ENCODE measurements at places on chromosomes 6 and 20.
A peak's percentile ranks its signal among the peaks of the same experiment; 100 is the strongest.

GRCh38 chr20:59813126-59813947, 120.1 kb downstream of the SYCP2 start:
- no peaks in the 10 kb centered on the region for H3K27me3 ChIP-seq
- DNase-seq: no peak
- H3K36me3 ChIP-seq: no peaks in the 10 kb centered on the region
- no peaks in the 10 kb centered on the region for H3K4me1 ChIP-seq
- no peak overlapping the region for H3K27ac ChIP-seq

DNA sequence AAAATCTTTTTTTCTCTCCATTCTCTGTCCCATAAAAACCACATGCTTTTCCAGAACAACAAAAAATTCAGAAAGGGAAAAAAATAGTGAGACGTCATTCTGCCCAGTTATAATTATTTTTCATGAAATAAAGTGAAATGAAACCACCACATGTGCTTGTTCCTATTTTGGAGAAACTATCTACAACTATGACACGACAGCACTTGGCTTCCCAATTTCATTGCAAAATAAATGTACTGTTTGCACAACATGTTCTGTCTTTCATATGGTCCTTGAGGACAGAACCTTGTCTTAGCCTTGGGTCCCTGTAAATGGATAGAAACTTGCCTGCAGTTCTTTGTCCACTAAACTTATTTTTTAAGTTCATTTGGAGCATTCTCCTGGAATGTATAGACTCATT, 5.6 kb upstream of the MAN1A1 start:
- no peak for DNase-seq
- no peaks in the 10 kb centered on the region for H3K4me1 ChIP-seq
- H3K27me3 ChIP-seq: no peaks in the 10 kb centered on the region
- no peak overlapping the region for H3K27ac ChIP-seq
- no peak overlapping the region for H3K4me3 ChIP-seq

DNA sequence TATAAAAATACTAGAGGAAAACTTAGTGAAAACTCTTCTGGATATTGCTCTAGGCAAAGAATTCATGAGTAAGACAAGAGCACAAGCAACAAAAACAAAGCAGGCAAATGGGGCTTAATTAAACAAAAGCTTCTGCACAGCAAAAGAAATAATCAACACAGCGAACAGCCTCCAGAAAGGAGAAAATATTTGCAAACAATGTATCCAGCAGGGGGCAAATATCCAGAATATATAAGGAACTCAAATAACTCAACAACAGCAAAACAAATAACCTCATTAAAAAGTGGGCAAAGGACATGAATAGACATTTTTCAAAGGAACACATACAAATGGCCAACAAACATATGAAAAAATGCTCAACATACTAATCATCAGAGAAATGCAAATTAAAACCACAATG, 17.1 kb upstream of the HECA start:
- H3K27me3 ChIP-seq: no peaks in the 10 kb centered on the region
- H3K4me3 ChIP-seq: no peak overlapping the region
- H3K4me1 ChIP-seq: peaks cover 45% of the 10 kb centered on the region
- H3K27ac ChIP-seq: no peak overlapping the region
- no peaks in the 10 kb centered on the region for H3K36me3 ChIP-seq

DNA sequence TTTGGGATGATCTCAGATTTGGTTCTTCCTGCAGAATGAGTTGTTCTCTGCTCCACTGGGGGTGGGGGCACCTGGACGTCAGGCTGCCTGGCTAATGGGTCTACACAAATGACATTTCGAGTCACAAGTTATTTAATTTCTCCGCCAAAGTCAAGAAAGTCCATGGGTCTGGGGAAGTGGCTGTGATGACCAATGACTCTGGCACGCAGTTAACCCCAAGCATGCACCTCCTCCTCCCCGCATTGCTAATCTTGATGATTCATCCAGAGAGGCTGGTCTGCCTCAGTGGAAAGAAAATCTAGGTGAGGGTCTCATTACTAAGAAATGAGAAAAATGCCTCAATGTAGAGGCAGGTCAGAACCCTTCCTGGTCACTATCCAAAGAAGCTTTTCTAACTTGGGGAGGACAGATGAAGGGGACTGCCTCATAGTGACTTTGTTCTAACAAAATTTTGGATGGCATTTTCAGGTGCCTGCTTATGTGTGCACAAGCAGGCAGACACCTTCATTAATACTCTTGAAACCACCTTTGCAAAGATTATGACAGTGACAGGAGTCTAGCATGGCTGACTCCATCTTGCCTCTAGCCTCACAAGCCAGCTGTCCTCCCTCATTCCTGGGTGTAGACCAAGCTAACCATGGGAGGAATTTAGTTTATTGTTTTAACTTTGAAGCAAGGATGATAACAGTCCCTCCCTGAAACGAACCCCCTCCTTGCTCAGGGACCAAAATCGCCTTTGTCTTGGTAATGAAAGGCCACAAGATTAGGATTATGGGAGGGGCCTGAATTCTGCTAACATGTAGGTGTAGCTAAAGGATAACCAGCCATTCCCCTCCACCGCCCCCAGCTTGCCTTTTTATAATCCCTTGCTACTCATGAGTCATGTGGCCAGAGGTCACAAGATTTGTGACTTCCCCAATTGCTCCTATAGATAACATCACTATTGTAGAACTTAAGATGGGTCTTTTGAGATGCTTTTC, 98.6 kb upstream of the MRPS10 start:
- no peak overlapping the region for H3K27ac ChIP-seq
- no peaks in the 10 kb centered on the region for H3K27me3 ChIP-seq
- DNase-seq: no peak
- H3K36me3 ChIP-seq: no peaks in the 10 kb centered on the region
- H3K4me1 ChIP-seq: peaks cover 21% of the 10 kb centered on the region

DNA sequence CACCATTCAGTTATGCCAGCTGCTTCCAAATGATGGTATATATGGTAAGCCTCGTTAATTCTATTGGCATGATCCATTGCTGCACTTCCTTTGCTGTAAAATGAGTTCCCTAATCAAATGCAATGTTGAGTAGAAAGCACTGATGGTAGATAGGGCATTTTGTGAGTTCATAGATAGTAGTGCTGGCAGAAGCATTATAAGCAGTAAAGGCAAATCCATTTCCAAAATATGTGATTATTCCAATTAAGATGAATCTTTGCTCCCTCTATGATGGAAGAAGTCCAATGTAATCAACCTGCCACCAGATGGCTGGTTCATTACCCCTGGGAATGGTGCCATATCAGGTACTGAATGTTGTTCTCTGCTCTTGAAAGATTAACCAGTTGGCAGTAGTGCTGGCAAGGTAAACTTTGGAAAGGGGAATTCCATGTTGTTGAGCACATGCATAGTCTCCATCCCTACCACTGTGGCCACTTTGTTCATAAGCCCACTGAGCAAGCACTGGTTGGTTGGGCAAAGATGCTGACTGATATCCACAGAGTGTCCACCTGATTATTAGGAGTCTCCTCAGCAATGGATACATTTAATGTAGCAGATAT, 5.6 kb upstream of the TBPL1 start:
- no peak overlapping the region for H3K4me3 ChIP-seq
- no peak overlapping the region for H3K27ac ChIP-seq
- no peaks in the 10 kb centered on the region for H3K27me3 ChIP-seq
- DNase-seq: no peak
- H3K4me1 ChIP-seq: no peaks in the 10 kb centered on the region

DNA sequence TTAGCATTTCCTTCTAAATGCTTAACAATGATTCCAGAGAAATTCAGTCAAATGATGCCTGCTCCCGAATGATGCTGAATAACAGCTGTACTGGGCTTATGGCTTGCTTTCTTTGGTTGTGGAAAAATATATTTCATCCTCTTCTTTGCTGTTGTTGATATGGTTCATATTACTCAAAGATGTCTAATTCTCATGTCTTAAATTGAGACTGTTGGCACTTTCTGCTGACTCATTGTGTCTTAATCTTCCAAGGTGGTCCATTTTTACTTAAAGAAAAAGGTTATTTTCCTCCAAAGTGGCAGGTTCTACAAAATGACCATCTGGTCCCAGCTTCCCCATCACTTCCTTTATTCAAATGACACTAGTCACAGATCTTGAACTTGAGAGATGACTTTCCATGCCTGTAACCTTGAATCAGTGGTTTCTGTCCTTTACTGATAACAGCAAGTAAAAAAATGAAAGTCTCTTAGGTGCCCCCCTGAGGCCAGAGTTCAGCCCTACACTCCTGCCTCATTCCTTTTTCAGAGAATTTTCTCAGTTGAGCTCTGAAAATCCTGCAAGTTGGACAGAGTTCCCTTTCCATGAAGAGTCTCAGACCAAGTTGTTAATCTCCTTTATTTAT, 6.9 kb downstream of the SNAP25 start:
- no peaks in the 10 kb centered on the region for H3K36me3 ChIP-seq
- no peak overlapping the region for H3K4me3 ChIP-seq
- H3K27ac ChIP-seq: no peak overlapping the region
- no peaks in the 10 kb centered on the region for H3K4me1 ChIP-seq

DNA sequence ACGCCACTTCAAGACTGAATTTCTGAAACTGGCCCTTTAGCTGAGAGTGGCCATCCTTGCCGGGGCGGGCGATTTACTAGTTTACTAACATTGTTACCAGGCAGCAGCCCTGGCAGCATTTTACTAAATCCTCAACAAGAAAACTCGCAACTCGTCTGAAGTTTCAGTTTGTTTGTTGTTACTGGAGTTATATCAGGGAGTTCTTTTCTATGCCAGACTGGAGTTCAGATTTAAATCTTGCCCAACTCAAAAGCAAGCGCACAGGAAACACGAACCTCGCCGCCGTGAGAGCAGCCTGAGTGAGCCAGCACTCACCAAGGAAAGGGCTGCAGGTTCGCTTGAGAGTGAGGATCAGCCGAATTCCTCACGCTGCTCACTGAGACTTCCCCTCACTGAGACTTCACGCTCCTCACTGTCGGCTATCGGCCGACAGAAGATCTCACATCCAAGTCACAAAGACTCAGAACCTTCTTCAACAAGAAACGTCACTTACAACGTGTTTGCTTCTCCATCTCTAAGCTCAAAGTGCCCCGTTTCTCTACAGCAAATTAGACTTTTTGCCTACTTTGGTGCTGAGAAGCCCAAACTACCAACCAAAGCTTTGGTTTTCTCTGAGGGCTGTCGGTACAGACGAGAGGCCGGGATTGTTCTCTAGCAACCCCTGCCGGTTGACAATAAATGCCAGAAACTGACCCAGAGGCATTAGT, 78.9 kb downstream of the OLIG3 start:
- DNase-seq: peak; percentile 66
- peaks cover 10% of the 10 kb centered on the region for H3K4me1 ChIP-seq
- H3K27me3 ChIP-seq: no peaks in the 10 kb centered on the region
- H3K27ac ChIP-seq: peak overlapping the region; percentile 37
- peak overlapping the region; percentile 62 for H3K4me3 ChIP-seq

GRCh38 chr6:150231525-150231850, 88.6 kb downstream of the PPP1R14C start:
- H3K27me3 ChIP-seq: no peaks in the 10 kb centered on the region
- H3K4me3 ChIP-seq: no peak overlapping the region
- H3K27ac ChIP-seq: no peak overlapping the region
- no peak for DNase-seq
- H3K4me1 ChIP-seq: no peaks in the 10 kb centered on the region

- no peaks in the 10 kb centered on the region for H3K27me3 ChIP-seq
- DNase-seq: no peak
- H3K4me3 ChIP-seq: peak overlapping the region; percentile 65
- peaks cover 6% of the 10 kb centered on the region for H3K36me3 ChIP-seq
- peak overlapping the region; percentile 89 for H3K27ac ChIP-seq
Observed at GRCh38 chr6:53349209-53349693, 501 bp upstream of the ELOVL5 start.

- no peaks in the 10 kb centered on the region for H3K27me3 ChIP-seq
- H3K4me3 ChIP-seq: no peak overlapping the region
- no peaks in the 10 kb centered on the region for H3K36me3 ChIP-seq
- H3K4me1 ChIP-seq: no peaks in the 10 kb centered on the region
- no peak overlapping the region for H3K27ac ChIP-seq
- no peak for DNase-seq
Observed at GRCh38 chr20:49405062-49405683, 77.3 kb downstream of the KCNB1 start.

DNA sequence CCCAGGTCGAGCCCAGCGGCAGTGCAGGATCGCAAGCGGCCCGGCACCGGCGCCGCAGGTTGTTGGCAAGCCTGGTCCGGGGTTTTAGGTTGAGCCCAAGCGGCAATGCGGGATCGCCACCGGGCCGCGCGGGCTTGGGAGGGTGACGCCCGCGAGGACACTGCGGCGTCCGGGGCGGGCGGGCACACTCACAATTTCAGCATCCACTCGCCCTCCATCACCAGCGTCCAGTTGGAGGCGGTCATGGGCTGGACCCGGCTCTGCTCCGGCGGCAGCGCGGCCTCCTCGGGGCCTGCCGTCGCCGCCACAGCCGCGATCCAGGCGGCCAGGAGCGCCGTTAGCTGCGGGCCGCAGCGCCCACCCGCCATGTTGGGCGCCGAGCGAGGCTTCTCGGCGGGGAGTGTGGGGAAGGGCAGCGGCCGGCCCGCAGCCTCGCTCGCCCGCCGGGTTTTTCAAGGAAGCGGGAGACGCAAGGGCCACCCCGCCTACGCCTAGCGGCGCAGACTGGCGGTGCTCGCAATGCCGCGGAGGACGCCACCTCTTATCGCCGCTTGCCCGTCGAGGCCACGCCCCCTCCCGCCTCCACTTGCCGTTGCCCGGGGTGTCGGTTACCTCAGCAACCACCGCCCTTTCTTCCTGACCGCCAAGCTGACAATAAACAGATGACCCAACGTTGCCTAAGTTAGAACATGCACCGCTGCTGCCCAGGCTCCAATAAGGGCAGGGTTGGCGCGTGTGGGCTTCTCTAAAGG, at the start of gene TMX4:
Gene TMX4, minus strand, starts transcription at position 516 of the 752 bp plus-strand sequence. Its CDS starts 148 bp downstream, at position 368.
- peaks cover 24% of the 10 kb centered on the region for H3K4me1 ChIP-seq
- peak; percentile 80 for DNase-seq
- H3K4me3 ChIP-seq: peak within 1 kb of the TSS; percentile 82
- H3K27me3 ChIP-seq: no peaks in the 10 kb centered on the region
- no peaks in the 10 kb centered on the region for H3K36me3 ChIP-seq

DNA sequence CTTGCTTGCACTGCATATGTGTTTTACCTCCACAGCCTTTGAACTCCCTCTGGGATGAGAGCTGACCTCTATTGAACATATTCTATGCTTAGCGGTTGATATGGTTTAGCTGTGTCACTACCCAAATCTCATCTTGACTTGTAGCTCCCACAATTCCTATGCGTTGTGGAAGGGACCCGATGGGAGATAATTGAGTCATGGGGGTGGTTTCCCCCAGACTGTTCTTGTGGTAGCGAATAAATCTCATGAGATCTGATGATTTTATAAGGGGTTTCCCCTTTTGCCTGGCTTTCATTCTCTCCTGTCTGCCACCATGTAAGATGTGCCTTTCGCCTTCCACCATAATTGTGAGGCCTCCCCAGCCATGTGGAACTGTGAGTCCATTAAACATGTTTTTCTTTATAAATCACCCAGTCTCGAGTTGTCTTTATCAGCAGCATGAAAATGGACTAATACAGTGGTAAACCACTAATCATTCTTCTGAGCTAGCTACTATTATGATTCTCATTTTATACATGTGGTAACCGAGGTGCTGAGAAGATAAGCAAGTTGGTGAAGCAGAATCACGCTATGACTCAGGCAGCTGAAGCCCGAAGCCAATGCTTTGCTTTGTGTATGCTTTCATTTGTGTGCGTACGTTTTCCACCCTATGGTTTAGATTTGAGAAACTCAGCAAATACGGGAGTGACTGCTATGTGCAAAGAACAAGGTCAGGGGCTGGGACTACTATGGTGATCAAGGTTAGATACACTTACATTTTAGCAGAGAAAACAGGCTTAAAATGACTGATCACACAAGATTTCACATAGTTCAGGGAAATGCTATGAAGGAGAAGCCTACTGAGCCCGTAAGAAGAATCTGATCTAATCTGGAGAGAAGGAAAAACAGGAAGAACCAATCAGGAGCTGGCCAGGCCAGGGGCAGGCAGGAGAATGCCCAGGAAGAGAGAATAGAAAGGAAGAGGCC, 363.5 kb downstream of the ESR1 start:
- H3K36me3 ChIP-seq: peaks cover 34% of the 10 kb centered on the region
- no peaks in the 10 kb centered on the region for H3K27me3 ChIP-seq
- peak overlapping the region; percentile 12 for H3K27ac ChIP-seq
- H3K4me3 ChIP-seq: peak overlapping the region; percentile 16
- peak; percentile 11 for DNase-seq
